ENCODE measurements at places on chromosomes 5 and 9.

DNA sequence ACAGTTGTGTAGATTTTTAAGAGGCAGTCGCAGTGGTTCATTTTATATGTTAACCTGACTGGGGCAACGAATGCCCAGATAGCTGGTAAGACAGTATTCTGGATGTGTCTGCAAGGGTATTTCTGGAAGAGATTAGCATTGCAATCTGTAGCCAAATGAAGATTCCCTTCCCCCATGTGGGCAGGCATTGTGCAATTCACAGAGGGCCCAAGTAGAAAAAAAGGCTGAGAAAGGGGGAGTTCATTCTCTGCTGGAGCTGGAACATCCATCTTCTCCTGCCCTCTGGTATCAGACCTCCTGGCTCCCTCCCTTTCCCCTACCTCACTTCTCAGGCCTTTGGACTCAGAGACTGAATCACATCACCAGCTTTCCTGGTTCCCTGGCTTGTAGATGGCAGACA, 70.6 kb downstream of the TENT4A start:
- no peak for DNase-seq

DNA sequence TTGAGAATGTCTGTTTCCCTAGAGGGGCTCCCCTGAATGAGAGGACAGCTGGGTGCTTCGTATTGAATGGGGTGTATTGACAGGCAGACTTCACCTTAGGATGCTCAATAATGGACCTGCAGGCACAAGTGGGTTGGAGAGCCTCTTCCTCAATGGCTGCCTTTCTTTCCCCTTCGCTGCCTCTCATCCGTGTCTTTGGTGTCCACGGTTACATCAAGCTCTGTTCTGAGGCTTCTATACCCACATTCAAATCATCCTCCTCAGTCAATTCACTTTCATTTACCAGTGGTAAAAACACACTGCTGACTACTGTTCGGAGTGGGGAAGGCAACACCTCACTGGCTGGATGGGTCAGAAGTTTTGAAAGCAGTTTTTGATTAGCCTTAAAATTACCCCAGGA, 20.6 kb downstream of the LIX1 start:
- no peak for DNase-seq

GRCh38 chr5:34608859-34609648, 47.1 kb upstream of the RAI14 start:
- DNase-seq = no peak

GRCh38 chr9:97638666-97639065, 5.0 kb downstream of the NCBP1 start:
- DNase-seq = no peak

- no peak for DNase-seq
Measured at GRCh38 chr9:86321373-86321772, 32.8 kb downstream of the TUT7 start.

GRCh38 chr9:113588936-113589335, 125.4 kb downstream of the RGS3 start:
- no peak for DNase-seq

DNA sequence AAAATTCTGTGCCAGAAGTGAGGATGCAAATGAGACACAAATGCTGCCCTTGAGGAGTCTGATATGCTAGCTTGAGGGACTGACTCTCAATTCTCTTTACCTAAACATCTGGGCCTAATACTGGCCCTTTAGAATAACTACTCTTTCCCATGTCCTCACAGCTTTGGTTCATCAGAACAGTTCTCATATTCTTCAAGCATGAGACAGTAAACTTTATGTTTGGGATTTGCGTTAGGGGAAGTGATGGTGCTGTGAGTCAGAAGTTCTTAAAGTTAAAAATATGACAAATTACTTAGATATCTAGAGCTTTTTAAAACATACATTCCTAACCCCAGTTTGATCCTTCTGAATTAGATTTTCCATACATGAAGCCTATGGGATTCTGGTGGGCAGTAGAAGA, 665.0 kb upstream of the RGMB start:
- no peak for DNase-seq

- DNase-seq = no peak
Measured at GRCh38 chr9:107249131-107249533, 33.9 kb upstream of the RAD23B start.

- no peak for DNase-seq
Measured at GRCh38 chr5:15940905-15941304, 238.7 kb downstream of the MARCHF11 start.

- DNase-seq = no peak
Measured at GRCh38 chr5:139141446-139142204, 56.5 kb downstream of the SIL1 start.

- no peak for DNase-seq
Measured at GRCh38 chr5:124074500-124074899, 562.5 kb downstream of the CSNK1G3 start.

GRCh38 chr5:80653502-80653901, 950 bp upstream of the MSH3 start:
- DNase-seq = no peak

- no peak for DNase-seq
Measured at GRCh38 chr5:96037128-96037527, 75.5 kb upstream of the ELL2 start.

DNA sequence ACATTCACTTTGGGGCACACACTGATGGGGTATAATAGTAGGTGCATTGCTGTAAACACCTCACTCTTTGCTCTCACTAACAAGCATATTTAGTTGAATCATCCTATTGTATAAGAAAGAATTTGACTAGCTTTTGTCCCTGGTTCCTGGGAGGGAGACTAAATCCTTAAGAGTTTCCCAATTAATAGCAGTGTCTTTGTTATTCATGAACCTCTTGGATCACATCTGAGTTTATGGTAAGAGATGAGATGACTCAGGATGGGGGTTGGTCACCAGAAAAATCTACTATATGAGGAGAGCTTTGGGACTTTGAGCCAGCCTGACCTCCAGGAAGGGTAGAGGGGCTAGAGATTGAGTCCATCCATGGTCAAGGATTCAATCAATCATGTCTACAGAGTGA, 56.8 kb downstream of the PUM3 start:
- no peak for DNase-seq
